ENCODE measurements at places on chromosomes 11 and 22.

GRCh38 chr11:86753459-86753858 is 46.9 kb upstream of the PRSS23 start:
- DNase-seq = no peak

- DNase-seq = no peak
Observed at GRCh38 chr11:64609436-64610047, 18.5 kb downstream of the SLC22A12 start.

DNA sequence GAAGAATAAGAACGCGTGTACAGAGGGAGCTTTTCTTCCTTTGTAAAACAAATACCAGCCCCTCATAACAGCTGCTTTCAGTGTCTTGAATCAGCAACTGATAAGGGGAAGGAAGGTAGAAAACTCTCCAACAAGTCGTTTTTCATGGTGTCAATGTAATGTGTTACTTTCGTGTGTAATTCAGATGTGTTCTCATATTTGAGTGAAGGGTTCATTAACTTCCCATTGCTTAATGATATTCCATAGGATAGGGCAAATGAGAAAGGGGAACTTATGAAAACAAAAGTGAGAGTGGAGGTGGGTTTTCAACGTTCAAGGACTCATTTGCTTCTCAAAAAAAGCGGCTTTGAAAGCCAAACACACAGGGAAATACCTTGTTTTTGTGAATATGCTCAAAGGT is 452.1 kb downstream of the NTM start:
- no peak for DNase-seq

- no peak for DNase-seq
Observed at GRCh38 chr11:35873721-35874120, 70.1 kb upstream of the LDLRAD3 start.

GRCh38 chr22:43154887-43155536 is 3.7 kb downstream of the TSPO start:
- DNase-seq = no peak

GRCh38 chr22:45200230-45200629 is 36.5 kb downstream of the NUP50 start:
- no peak for DNase-seq

GRCh38 chr11:65491614-65492386 is 7.0 kb upstream of the MALAT1 start:
- no peak for DNase-seq

GRCh38 chr11:13826505-13827278 is 135.8 kb upstream of the SPON1 start:
- no peak for DNase-seq

GRCh38 chr11:130166457-130166784 is 6.8 kb downstream of the ST14 start:
- no peak for DNase-seq

DNA sequence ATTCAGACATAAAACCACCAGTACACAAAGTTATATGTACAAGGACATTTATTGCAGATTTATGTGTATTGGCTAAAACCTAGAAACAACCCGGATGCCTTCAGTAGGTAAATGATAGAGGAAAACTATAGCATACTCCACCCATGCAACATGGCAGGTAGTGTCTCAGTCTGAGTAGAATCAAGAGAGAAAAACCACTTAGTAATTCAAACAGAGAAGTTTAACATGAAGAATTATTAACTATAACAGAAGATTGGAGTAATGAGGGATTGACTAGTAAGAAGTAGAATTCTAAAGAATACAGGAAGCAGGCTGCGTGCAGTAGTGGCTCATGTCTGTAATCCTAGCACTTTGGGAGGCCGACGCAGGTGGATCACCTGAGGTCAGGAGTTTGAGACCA is 16.2 kb upstream of the SPTY2D1 start:
- no peak for DNase-seq

- no peak for DNase-seq
Observed at GRCh38 chr22:44325718-44326490, 13.2 kb upstream of the SHISAL1 start.

DNA sequence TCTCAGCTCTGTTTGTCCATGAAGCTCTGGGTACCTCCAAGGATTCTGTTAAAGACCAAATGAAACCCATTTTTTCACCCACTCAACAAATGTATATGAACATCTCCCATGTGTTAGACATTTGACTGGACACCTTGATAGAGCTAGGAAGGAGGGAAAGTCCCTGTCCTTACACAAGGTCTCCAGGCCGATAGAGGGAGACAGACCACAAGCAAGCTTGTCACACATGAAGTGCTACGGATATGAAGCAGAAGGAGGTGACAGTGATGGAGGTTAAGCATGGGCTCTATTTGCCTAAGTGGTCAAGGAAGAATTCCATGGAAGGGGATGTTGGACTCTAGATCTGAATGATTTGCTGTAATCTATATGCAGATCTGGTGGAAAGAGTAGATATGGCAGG is 138.5 kb downstream of the MYO18B start:
- no peak for DNase-seq

GRCh38 chr11:100188137-100188783 is 498.8 kb upstream of the ARHGAP42 start:
- DNase-seq = no peak

GRCh38 chr11:8015753-8016239 is 28.7 kb downstream of the EIF3F start:
- no peak for DNase-seq

GRCh38 chr22:26501996-26502395 is 10.3 kb downstream of the TFIP11 start:
- no peak for DNase-seq

DNA sequence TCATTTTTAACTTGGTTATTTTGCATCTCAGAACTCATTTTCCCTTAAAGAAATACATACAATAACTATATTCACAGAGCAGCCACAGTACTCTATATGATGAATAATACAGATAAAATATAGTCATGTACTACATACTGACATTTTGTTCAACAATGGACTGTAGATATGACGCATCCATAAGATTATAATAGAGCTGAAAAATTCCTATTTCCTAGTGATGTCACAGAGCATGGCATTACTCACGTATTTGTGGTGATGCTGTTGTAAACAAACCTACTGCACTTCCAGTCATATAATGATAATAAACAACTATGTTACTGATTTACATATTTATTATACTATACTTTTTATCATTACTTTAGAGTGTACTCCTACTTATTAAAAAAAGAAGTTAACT is 38.7 kb downstream of the NARS2 start:
- no peak for DNase-seq

DNA sequence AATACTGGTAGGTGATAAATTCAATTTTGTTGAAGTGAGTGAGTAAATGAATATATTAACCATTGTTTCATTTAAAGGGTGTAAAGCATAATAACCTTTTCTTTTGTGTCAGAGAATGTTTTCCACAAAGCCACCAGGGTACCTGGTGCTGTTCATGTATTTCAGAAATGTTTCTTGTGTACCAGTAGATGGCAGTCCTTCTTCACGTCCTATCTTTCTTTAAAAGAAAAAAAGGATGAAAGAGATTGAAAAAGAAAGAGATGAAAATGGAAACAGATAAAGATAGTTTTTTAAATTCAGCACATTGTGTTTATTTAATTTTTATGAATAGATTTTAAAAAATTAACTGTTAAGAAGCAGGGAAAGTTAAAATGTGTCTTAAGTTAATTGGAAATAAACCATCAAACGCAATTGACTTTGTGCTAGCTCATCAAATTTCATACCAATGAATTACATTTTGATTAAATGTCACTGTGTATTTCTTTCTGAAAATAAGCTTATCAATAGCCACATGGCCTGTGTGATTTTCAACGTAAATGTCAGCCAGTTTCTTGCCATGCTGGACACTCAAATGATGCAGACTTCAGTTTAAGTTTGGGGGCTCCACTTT is 65.5 kb upstream of the CHORDC1 start:
- DNase-seq = no peak

DNA sequence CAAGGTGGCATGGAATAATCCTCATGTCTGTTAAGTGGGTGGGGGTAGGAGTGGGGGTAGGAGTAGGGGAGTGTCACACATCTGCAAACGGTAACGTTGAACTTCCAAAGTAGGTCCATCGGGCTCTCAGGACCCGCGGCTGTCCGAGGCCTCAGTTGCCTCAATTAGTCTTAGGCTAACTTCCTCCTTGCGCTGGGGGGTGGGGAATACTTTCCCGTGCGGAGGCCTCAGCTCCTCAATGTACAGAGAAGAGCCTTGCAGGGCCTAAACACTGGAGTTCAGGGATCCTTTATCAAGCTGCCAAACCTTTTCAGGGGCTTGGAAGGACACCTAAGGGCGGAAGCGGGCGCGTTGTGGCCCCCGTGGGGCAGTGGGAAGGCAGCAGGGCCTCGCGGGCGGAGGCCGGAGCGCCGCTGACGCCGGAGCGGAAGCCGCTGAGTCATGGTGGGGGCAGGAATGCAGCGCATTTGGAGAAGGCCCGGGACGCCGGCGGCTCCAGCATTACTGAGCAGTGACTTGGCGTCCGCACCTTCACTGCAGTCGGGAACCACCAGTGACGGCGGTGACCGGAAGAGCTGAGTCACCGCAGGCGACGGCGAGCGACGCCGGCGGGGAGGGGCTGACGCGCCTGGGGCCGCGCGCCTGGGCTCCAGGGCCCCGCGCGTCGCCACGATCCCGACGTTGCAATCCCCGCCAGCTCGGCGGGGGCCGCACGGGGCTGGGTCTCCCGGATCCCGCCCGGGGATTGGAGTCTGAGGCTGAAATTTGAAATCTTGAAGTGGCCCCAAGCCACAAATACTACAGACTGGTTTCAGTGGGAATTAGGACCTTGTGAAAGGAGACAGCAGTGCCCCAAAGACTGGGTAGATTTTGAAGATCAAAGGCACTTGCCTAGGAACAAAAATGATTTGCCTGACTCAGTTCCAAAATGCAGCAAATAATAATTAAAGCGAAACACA is 20.2 kb upstream of the IPO7 start:
- peak; percentile 66 for DNase-seq

GRCh38 chr11:112439614-112440013 is 179.0 kb upstream of the PLET1 start:
- no peak for DNase-seq

DNA sequence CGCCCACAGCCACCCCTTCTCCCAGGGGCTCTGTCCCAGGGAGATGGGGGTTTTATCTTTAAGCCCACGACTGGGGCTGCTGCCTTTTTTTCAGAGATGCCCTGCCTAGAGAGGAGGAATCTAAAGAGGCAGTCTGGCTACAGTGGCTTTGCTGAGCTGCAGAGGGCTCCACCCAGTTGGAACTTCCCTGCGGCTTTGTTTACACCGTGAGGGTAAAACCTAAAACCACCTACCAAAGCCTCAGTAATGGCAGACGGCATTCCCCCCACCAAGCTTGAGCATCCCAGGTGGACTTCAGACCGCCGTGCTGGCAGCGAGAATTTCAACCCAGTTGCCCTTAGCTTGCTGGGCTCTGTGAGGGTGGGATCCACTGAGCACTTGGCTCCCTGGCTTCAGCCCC is 535.8 kb downstream of the NELL1 start:
- no peak for DNase-seq

GRCh38 chr22:50556703-50557102 is 6.0 kb downstream of the SYCE3 start:
- no peak for DNase-seq

DNA sequence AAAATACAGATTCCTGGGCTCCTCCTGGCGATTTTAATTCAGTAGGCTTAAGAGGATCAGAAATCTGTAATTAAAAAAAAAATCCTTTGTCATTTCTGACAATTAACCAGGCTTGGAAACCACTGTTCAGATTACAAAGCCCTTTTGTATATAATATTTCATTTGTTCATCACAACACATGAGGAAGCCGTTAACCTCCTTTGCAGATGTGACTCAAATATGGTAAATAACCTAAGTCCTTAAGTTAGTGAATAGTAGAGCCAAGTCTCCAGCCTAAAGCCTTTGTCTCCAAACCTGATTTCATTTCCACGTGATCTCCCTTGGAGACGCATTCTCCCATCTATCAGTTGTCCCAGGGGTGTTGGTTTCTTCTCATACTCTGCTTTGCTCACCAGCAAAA is 67.6 kb downstream of the UBASH3B start:
- DNase-seq = no peak
